ENCODE measurements at places on chromosomes 16 and 17.

GRCh38 chr17:72609501-72609900 lies 483.0 kb downstream of the SLC39A11 start:
- DNase-seq: no peak

GRCh38 chr17:16187642-16188041 lies 27.7 kb downstream of the NCOR1 start:
- no peak for DNase-seq

GRCh38 chr17:16661217-16661616 lies 7.6 kb upstream of the ZNF624 start:
- no peak for DNase-seq

DNA sequence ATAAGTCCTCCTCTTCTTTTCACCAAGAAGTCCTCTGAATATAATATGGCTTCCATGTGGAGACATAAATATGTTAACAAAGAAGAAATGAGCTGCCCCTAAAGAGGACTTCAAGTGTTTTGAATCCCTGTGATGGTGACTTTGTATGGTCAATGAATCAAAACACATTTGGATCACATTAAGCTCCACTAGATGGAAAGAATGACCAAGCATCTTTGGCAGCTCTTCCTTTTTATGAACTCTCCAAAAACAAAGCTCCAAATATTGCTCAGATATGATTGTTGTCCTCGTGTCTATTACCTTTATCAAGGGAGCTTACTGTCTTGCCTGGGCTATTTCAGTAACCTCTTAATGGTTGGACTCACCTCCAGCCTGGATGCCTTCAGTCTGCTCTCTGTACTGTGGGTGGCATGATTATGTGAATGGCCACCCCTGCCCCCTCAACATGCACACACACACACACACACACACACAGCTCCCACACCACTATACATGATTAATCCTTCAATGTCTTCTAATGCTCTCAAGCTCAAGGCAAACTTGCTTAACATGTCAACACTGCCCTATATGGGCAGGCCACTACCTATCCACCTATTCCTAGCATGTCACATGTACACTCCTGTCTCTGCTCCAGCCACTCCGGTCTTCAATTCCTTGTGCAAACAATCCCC lies 346.6 kb upstream of the SALL1 start:
- DNase-seq: no peak

GRCh38 chr16:85245307-85246172 lies 133.3 kb upstream of the CIBAR2 start:
- DNase-seq: peak; percentile 64

DNA sequence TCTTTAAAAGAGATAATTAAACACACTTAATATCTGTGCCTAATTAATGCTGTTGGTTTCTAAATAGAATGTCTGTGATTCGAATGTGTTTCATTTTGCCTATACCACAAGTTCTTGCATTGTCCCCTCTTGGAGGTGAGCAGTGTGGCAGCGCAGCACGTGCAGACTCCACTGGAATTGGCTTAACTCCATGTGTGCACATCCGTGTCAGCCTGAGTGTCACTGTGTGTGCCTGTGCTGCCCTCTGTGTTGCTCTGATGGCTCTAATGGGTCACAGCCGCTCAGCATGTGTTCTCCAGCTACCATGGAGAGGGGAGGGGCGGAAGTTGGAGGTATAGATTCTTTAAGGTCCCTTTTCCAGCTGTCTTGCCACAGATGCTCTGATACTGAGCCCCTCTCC lies 226.6 kb downstream of the SPECC1 start:
- DNase-seq: no peak

DNA sequence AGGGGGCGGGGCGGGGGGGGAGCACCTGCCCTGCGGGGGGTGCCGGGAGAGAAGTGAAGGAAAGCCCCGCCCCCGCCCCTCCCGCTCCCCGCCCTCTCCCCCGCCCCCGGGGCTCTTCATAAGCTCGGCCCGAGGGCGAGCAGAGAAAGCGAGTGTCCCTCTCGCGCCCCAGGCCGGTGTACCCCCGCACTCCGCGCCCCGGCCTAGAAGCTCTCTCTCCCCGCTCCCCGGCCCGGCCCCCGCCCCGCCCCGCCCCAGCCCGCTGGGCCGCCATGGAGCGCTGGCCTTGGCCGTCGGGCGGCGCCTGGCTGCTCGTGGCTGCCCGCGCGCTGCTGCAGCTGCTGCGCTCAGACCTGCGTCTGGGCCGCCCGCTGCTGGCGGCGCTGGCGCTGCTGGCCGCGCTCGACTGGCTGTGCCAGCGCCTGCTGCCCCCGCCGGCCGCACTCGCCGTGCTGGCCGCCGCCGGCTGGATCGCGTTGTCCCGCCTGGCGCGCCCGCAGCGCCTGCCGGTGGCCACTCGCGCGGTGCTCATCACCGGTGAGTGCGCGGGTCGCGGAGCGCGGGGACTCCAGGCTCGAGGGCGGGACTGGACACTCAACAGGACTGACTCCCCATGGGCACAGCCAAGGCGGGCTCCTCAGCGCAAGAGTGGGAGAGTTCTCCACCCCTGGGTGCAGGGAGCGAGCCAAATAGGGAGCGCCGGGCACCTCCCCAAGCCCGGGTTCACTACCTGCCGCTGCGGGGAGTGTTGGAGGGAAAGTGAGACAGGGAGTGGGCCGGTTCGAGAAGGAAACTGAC lies at the start of gene HSD11B2:
HSD11B2 (plus strand) TSS at position 145 of the 798 bp plus-strand sequence; CDS start at position 273, 128 bp downstream.
- DNase-seq: peak; percentile 57

GRCh38 chr17:41865596-41865893 lies 322 bp upstream of the KLHL11 start:
- no peak for DNase-seq

GRCh38 chr17:67132366-67132765 lies 88.0 kb downstream of the CACNG1 start:
- DNase-seq: no peak

GRCh38 chr16:13680021-13680889 lies 239.7 kb upstream of the ERCC4 start:
- no peak for DNase-seq

DNA sequence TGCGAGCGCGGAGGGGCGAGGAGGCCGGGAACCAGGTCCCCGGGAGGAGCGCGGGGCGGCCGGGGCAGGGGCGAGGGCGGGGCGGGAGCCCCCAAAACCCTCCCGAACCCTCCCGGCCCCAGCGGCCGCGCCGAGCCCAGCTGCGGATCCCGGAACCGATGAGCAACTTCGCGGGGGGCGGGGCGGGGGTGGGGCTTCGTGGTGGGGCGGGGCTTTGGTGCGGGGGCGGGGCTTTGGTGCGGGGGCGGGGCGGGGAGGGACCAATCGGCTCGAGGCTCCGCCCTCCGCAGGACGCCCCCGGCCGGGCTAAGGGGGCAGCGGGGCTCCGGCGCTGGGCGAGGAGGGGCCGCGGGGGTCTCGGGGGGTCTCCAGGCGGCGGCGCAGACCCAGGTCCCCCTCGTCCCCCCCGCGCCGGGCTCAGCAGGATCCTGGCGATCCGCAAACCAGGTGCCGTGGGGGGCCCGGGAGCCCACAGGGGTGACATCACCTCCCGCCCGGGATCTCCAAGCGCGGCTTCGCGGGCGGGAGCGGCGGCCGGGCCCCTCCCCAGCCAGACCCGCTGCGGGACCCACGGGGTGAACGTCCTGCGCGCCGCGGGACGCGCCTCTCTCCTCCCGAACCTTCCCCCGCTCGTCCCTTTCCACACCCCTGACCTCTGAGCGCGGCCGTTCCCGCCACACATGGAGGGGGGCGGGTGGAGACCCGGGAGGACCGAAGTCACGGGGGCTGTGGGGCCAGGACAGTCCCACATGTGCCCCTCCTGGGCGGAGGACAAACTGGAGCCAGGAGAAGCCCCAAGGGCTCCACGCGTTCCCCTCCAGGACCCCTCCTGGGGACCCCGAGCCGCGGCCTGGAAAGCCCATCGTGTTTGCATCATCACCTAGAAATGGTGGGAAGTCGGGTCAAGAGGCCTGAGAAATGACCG lies at the start of gene ABR:
ABR (minus strand) TSS at position 164 of the 925 bp plus-strand sequence. CDS start 254 bp downstream, outside the sequence.
- peak; percentile 74 for DNase-seq

DNA sequence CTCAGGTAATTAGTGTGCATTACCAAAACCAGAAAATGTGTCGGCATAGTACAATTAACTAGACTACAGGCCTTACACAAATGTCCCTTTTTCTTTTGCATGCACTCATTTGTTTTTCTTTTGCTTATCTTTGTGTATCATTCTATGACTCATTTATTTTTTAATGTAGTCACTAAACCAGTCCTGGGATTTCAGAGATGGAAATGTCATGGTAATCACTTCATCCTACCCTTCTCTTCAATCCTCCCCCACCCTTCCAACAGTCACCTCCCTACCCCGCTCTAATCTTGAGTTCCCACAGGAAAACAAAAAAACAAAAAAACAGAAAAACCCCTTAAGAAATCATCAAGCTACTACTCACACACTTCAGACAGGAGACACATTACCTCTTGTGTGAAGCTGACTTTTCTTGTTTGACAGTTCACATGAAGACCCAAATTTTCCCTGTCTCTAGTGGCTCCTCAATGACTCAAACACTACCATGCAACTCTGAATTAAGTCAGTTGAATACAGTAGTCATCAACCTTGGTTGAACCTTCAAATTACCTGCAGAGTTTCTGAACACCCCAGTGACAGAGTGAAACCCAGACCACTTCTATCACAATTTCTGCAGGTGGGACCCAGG lies 242.4 kb upstream of the SALL1 start:
- DNase-seq: no peak

DNA sequence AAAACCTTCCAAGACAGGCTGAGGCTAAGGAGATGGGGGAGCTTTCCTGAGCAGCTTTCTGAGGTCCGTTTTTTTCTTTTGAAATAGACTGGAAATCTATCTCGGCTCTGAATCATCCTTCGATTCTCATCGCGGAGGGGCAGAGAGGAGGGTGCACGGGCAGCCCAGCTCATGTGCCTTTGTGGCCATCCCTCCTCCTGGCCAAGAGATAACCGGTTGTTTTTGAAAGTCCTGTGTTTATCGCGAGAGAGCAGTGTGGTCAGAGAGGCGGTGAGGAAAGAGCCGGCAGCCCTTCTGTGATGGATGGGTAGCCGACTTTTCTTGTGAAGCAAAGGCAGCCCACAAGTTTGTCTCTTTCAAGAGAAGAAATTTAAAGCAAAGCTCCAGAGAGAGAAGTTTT lies 191.6 kb downstream of the CCDC182 start:
- DNase-seq: no peak

GRCh38 chr17:36443777-36444176 lies 42.7 kb upstream of the ZNHIT3 start:
- DNase-seq: no peak

GRCh38 chr16:1474082-1474795 lies 589 bp downstream of the CLCN7 start:
- no peak for DNase-seq

GRCh38 chr16:72189865-72190371 lies 18.0 kb upstream of the PMFBP1 start:
- no peak for DNase-seq

DNA sequence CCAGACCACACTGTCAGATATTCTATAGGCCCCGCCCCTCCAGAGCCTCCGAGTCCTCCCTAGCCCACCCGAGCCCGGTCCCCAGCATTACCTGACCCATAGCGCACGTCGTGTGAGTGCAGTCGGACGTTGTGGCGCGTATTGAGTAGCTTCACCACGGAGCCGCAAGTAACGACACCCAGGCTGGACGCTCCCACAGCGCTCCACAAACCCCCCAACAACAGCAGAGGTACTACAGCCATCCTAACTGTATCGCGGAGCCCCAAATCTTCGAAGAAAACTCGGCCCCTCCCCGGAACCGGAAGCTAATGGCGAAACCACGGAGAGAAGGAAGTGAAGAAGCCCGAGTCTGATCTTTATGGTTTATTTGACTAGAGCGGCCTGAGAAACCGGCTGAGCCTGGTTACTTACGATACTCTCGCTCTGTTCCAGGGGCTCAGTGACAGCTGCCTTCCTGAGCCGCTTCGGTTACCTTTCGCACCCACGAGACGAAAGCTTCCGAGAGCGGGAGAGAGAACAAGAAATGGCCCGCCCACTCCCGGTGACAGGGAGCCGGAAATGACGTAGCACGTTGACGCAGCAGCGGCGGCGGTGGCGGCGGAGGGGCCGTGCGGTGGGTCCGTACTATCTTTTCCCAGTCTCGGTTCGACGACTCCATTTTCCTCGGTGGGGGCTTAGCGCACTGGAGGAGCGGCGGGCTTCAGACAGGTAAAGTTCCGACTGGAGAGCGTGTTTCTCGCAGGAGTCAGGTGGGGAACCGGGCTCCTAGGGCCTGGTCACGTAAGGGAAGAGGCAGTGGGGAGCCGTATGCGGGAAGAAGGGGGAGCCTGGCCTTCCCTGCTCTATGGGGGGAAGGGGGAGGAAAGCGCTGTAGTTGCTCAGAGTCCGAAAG lies at the start of the genes SDF2 and SUPT6H:
SDF2 (minus strand) TSS at position 272 of the 892 bp plus-strand sequence; CDS start at position 242, 30 bp downstream.
SUPT6H (plus strand) TSS at position 571 of the 892 bp plus-strand sequence. CDS start 11,197 bp downstream, outside the sequence.
- peak; percentile 96 for DNase-seq

DNA sequence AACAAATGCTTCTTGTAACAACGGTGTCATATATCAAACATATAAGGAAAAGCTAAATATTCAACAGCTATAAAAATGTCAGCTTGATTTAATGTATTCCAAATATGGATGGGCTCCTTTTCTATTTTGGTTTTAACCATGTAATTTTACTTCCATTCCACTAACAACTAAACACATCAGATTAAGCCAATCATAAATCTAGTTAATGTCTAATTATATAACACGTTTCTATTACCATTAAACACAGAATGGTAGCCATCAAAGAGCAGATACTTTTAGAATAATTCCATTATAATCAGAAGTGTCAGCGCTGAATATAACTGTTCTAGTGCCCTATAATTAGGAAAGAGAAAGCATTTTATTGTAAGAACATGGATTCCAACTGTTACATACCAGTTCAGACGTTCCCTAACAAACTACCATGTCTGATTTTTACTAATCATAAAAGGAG lies 10.0 kb downstream of the CMC2 start:
- DNase-seq: no peak

DNA sequence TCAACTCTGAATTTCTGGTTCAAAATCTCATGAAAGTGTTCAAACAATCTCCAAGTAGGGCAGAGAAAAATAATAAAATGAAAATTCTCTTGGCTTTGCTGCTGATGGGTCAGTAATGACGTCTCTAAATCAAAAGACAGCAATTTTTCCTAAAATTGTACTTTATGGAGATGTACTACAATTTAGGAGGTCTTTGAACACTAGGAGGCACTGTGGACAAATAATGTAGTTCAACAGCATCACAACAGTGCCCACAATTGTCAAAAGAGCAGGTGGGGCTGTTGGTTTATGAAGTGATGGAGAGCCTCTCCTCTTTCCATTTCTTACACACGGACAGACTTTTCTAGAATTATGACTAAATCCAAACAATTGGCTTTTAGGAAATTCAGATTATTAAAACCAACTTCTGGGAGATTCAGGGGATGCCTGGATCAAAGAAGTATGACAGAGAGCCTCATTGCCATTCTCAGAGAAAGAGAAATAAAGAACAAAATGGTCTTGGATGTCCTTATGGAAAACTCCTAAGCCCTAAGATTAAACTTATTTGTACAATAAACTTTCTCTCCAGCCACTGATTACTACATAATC lies 23.8 kb downstream of the EZH1 start:
- peak; percentile 46 for DNase-seq

GRCh38 chr16:57800200-57801097 lies 1.8 kb downstream of the KIFC3 start:
- DNase-seq: no peak

GRCh38 chr17:75774991-75775668 lies 9.5 kb upstream of the UNK start:
- DNase-seq: no peak

- DNase-seq: peak; percentile 57
These were observed 173.6 kb downstream of the IRF8 start for GRCh38 chr16:86072328-86073102.
